ENCODE measurements at places on chromosomes 2 and 18. TPM values are rescaled to one million over a fixed set of nuclear protein-coding genes. Genes with fewer than 3 reads are reported as not detected.

Gene FTCDNL1
- 0.45 TPM for total RNA-seq

Gene GALNT13
- 2.0 TPM for total RNA-seq

DNA sequence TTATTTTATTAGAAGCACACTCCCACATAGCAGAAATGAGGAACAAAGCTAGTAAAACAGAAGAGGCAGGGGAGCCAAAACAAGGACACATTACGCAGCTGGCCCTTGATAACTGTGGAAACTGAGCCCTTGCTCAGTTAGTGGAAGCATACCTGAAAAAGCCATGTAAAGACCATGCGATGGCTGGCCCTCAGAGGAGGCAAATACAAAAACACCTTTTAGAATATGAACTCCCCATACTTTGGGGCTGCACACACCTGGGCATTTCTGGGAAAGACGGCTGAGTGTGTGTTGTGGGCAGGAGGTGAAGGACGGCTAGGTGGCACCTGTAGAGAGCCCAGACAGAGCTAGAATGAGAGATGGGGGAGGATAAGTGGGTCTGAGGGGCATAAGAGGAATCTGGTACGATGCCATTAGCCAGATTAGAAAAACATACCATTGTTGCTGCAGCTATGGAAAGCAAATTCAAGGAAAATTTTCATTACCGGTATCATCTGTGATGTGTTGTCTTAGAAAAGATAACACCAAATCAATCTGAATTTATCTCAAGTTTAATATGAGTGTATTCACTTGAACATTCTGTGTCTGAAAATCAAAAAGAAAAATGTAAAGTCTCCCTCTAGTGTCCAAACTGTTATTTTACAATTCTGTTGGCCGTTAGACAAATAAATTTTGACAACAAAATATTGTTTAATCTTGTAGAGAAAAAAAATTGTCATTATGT lies 45.2 kb upstream of the SULT1C3 start:
- H3K27me3 ChIP-seq = no peaks in the 10 kb centered on the region
- no peak overlapping the region for H3K27ac ChIP-seq
- no peak for DNase-seq

- no peaks in the 10 kb centered on the region for H3K36me3 ChIP-seq
- DNase-seq = no peak
- H3K27me3 ChIP-seq = no peaks in the 10 kb centered on the region
- no peaks in the 10 kb centered on the region for H3K4me1 ChIP-seq
- H3K4me3 ChIP-seq = no peak overlapping the region
- no peak overlapping the region for H3K27ac ChIP-seq
These were observed 208.0 kb downstream of the C1D start for GRCh38 chr2:67854798-67855197.

GRCh38 chr2:38026846-38027245 lies 49.1 kb downstream of the CYP1B1 start:
- no peaks in the 10 kb centered on the region for H3K4me1 ChIP-seq
- no peaks in the 10 kb centered on the region for H3K27me3 ChIP-seq
- no peak overlapping the region for H3K27ac ChIP-seq
- H3K36me3 ChIP-seq = no peaks in the 10 kb centered on the region

DNA sequence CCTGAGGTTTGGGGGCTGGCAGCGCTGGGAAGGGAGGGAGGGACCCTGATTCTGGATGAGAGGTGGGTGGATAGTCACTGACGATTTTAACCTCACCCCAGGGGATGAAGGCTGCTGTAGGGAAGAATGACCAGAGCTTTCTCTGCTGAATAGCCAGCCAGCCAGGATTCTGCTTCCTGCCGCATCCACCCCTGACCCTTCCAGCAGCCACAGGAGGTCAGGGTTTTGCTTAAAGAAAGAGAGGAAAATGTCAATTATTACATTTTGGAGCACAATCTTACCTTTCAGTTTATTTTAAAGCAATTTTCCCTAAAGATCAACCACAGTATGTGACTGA lies 217.7 kb downstream of the GBX2 start:
- H3K27me3 ChIP-seq = no peaks in the 10 kb centered on the region
- H3K4me3 ChIP-seq = no peak overlapping the region
- DNase-seq = no peak
- H3K27ac ChIP-seq = no peak overlapping the region
- H3K36me3 ChIP-seq = no peaks in the 10 kb centered on the region
